ENCODE measurements at places on chromosomes 5 and 9. TPM values are rescaled to one million over a fixed set of nuclear protein-coding genes. Genes with fewer than 3 reads are reported as not detected.

DNA sequence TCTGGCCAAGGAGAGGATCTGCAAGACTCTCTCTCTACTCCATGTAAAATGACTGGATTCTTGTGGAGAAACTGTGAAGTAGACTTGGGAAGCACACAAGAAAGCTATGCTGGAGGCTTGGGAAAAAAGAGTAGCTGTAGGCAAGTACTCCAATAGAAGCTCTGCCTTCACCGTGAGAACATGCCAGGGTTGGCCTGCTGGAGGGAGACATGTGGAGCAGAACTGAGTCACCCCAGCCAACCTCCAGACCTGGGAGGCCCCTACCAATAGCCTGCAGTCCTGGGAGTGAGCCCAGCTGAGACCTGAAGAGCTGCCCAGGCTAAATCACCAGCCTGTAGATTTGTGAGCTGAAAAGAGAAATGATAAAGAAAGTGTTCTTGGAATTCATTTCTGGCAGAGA lies 66.6 kb downstream of the DEPDC1B start:
- peak; percentile 52 for DNase-seq

DOCK2 gene
- 2.1 TPM for total RNA-seq

- no peak for DNase-seq
Measured at GRCh38 chr9:126723807-126724172, 81.0 kb upstream of the ZBTB43 start.

GRCh38 chr9:106885451-106885850 lies 22.5 kb downstream of the ZNF462 start:
- DNase-seq: peak; percentile 89

GRCh38 chr9:137611623-137612609 lies 6.4 kb downstream of the ARRDC1 start:
- DNase-seq: peak; percentile 92

TRMT10B gene
- 2.8 TPM for total RNA-seq

GRCh38 chr5:158387499-158387898 lies 528.6 kb upstream of the CLINT1 start:
- DNase-seq: no peak

- no peak for DNase-seq
Measured at GRCh38 chr5:74126294-74126693, 500.3 kb downstream of the ARHGEF28 start.

Measured in HT1080 (cell line).